ENCODE measurements at places on chromosomes 5 and 9. TPM values are rescaled to one million over a fixed set of nuclear protein-coding genes. Genes with fewer than 3 reads are reported as not detected.

NR5A1 gene
- total RNA-seq = 0.21 TPM

ANKRD31 gene
- 0.59 TPM for total RNA-seq

CNTFR gene
- total RNA-seq = 1.9 TPM

DAPK1 gene
- total RNA-seq = 109 TPM

RPS14 gene
- total RNA-seq = 1,443 TPM

CYSTM1 gene
- total RNA-seq = 14.4 TPM

NTRK2 gene
- total RNA-seq = not detected

RAB3C gene
- 11.7 TPM for total RNA-seq

EIF4E1B gene
- total RNA-seq = not detected

SLC6A18 gene
- total RNA-seq = not detected

TGFBI gene
- total RNA-seq = 8.9 TPM

SIT1 gene
- 14.7 TPM for total RNA-seq

PCDHGA3 gene
- total RNA-seq = 0.90 TPM

PIP5KL1 gene
- total RNA-seq = 13.4 TPM

IL7R gene
- not detected for total RNA-seq

TRUB2 gene
- 12.0 TPM for total RNA-seq

HOMER1 gene
- 46.3 TPM for total RNA-seq

ECSCR gene
- total RNA-seq = 2.2 TPM

ARSB gene
- 27.2 TPM for total RNA-seq

ZDHHC11B gene
- total RNA-seq = 1.3 TPM

PCDHA9 gene
- total RNA-seq = 3.3 TPM
